ENCODE measurements at places on chromosomes 12 and 14.
A peak's percentile ranks its signal among the peaks of the same experiment; 100 is the strongest.

DNA sequence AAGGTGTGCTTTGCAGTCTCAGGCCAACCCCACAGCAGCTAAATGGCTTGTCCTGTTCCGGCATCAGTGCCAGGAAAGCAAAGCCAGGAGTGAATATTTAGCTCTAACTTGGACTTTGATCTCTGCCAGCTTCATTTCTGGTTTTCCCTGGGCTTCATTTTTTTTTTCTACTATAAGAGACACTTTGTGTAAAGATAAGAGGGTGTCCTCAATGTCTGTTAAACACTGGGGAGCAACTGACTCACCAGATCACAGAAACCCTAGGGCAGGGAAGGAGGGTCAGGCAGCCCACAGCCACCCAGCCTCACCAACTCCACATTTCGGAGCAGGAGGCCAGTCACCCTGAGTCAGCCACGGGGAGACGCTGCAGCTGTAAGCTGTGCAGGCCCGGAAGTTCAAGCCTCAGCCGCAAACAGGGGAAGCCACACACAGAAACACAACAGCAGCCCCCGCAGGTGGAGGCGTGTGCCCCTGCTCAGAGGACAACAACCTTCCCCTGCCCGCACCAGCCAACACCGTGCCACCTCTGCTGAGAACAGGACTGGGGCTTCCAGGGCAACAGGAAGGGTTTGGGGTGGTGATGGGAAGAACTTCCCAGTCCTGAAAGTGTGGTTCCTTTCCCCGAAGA lies 6.3 kb downstream of the TNFRSF1A start:
- DNase-seq: peak; percentile 81

GRCh38 chr12:120862664-120863063 lies 41.5 kb downstream of the SPPL3 start:
- DNase-seq: no peak

DNA sequence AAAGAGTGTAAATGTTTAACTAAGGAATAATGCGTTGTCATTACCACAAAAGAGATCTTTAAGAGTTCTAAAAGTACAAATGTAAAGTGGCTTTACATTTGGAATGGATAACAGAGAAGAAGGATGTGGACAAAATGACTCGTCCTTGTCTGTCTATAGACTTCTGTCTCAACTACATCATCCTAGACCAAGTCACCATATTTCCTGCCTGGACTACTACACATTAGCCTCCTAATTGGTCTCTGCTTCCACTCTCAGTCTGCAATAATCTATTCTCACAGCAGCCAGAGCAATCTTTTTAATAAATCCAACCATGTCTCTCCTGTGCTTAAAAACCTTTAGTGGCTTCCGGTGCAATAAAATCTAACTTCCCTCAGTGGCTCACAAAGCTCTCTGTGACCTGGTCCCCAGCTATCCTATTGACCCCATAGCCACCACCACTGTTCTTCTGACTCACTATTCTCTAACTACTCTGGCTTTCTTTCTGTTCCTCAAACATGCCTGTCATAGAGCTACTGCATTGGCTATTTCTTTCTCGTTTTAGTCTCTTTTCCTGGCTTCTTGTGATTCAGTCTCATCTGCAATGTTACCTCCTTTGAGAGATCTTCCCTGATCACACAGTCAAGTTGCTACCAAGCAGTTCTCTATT lies 91.1 kb downstream of the MYF5 start:
- DNase-seq: no peak

GRCh38 chr12:55795950-55796349 lies 21.6 kb downstream of the SARNP start:
- DNase-seq: no peak

DNA sequence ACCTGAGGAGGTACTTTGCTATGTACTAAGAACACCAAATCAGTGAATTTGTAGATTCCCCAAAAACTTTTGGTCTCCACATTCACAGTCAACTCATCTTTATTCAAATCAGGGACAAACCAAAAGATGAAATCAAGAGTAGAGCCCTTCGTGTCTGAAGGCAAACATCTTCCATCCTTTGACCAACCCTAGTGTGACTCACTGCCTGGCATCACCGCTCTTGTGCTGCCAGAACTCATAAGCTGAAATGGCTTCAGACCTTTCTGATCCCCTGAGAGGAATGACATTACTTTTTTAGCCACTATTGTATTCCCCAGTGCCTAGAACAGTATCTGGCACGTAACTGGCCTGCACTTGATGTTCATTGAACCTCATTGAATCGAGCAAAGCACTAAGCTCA lies 50.1 kb downstream of the GOLGA5 start:
- DNase-seq: no peak

- DNase-seq: peak; percentile 57
Observed at GRCh38 chr12:89729946-89730459, 21.4 kb upstream of the ATP2B1 start.

- DNase-seq: peak; percentile 44
Observed at GRCh38 chr12:14959126-14959440, 2.3 kb downstream of the ARHGDIB start.

GRCh38 chr14:104464907-104465306 lies 114.7 kb upstream of the C14orf180 start:
- DNase-seq: no peak

DNA sequence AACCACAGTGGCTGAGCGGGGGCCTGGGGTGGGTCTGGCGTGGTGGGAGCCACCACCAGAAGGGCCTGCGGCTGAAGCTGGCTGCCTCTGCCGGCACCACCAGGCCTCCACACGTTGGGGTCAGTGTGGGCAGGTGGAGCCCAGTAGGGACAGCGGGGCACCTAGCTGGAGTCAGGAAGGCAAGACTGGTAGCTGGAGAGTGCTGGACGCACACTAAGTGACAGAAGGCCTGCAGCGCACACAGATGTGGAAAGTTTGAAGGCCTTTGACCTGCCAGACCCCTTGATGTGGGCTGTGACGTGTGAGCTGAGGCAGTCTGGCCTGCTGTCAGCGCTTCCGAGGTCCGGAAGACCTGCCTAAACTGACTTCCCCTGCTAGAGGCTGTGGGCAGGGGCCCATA lies 26.3 kb downstream of the RIN3 start:
- DNase-seq: no peak

GRCh38 chr12:105459760-105460330 lies 129.4 kb downstream of the C12orf75 start:
- DNase-seq: no peak

- no peak for DNase-seq
Observed at GRCh38 chr12:109683316-109683715, 30.3 kb upstream of the FAM222A start.

DNA sequence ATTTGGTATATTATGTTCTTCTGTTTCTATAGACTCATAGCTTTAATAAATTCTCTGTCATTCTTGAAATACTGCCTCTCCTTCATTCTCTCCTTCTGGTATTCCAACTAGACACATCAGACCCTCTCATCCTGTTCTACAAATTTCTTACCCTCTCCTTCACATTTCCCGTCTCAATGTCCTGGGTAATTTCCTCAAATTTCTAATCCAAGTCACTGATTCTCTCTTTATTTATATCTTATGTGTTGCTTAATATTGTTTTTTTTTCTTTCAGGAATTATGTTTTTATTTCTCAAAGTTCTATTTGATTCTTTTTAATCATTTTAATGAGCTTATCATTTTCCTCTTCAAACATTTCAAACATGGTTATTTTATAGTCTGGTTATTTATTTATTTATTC lies 94.0 kb downstream of the RALGAPA1 start:
- no peak for DNase-seq

- no peak for DNase-seq
Observed at GRCh38 chr12:47808050-47808449, 11.7 kb downstream of the HDAC7 start.

DNA sequence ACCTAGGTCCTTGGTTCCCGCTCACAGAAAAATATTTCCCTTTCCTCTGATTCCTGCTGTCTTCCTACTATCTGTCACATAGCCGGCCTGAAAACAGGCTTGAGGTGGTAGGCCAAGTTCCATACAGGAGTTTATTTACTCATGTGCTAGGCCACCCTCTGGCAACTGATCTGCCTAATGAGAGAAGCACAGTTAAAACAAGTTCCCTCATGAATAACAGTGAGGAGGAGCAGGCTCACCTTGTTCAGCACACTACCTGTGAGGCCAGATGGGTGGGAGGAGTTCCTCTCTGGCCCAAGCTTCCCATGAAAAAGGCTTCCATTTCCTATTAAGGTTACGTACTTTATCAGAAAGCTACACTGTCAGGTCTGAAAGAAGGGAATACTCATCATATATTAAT lies 206.0 kb downstream of the MYRFL start:
- DNase-seq: no peak

DNA sequence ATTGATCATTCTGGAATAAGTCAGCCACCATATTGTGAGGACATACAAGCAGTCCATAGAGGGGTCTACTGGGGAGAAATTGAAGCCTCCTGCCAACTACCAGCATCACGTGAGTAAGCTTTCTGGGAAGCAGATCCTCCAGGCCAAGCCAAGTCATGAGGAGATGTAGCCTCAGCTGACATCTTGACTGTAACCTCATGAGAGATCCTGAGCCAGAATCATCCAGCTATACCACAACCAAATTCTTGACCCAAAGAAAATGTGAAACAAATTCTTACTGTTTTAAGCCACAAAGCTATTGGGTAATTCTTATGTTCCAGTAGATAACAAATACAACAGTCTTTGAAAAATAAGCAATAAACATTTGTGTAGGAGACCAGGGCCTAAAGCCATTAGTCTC lies 479.4 kb upstream of the DCN start:
- no peak for DNase-seq

DNA sequence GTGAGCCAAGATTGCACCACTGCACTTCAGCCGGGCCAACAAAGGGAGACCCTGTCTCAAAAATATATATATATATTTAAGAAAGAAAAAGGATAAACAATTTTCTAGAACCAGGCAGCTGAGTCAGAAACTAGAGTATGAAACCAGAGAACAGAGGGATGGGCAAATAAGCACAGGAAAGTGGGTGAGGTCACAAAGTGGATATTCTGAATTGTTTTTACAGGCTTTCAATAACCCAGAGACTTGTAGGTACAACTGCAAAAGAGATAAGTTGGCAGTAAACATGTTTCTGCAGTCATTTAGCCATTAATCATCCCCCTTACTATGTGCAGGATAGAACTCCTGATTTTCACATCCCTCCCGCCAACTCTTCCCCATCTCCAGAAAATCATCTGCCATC lies 94.2 kb downstream of the BTG1 start:
- no peak for DNase-seq

DNA sequence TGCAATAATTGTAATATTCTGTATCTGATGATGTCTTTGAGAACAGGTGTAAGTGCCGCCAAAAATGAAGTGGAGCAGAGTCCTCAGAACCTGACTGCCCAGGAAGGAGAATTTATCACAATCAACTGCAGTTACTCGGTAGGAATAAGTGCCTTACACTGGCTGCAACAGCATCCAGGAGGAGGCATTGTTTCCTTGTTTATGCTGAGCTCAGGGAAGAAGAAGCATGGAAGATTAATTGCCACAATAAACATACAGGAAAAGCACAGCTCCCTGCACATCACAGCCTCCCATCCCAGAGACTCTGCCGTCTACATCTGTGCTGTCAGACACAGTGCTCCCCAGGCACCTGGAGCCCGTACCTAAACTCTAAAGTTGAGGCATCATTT lies 268.7 kb downstream of the DAD1 start:
- no peak for DNase-seq

DNA sequence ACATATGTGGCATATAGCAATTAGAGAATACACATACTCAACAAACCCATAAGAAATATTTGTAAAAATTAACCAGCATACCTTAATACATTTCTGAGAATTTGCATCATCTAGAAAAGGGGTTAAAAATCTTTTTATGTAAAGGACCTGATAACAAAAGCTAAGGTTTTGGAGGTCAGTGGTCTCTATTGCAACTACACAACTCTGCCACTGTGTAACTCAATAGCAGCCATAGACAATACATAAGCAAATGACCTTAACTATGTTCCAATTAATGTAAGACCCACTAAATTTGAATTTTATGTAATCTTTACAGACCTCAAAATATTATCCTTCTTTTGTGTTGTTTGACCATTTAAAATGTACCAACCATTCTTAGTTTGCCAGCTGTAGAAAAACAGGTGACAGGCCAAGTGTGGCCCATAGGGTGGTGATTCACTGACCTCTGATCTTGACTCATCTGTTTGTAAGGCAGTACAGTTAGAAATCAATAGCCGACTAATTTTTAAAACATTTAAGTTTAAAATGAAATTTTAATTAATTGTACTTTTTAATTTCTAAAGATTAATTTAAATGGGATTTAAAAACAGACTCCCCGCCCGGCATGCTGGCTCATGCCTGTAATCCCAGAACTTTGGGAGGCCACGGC lies 7.4 kb upstream of the EPS8 start:
- DNase-seq: no peak

DNA sequence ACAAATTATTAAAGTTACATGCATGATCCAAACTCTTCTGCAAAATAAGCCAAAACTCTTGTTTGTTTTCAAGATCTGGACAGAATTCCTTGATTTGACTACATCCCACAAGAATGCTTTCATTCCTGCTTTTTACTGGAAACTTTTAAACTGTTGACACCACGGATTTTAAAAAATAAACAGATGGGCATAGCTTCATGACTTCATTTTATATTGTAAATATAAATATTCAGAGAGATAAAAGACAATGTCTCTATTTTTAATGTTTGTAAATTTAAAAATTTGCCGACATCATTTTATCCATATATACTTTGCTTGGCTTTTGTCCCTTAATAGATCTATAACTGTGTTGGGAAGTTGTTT lies 134.3 kb upstream of the DCN start:
- DNase-seq: no peak

- DNase-seq: no peak
Observed at GRCh38 chr14:22622255-22622654, 21.9 kb downstream of the OR6J1 start.

DNA sequence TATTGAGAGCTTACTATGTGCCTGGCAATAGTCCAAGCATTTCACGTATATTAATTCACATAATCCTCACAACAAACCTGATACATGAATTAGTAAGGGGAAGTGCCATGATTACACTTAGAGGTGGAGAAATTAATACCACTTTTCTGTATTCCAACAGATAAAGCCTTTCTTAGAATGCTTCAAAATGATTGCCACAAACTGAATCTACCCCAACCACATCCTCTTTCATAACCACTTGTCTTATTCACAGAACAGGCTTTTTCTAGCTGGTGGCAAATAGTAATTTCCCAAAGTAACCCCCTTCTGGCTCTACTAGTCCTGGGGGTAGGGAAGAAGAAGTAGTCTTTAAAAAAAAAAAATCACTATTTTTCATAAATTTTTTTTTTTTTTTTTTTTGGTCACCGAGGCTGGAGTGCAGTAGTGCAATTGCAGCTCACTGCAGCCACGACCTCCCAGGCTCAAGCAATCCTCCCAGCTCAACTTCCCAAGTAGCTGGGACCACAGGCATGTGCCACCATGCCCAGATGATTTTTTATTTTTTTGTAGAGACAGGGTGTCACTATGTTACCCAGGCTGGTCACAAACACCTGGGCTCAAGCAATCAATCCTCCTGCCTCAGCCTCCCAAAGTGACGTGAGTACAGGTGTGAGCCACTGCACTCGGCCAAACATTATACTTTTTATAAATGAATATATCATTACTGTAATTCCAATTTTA lies 59.0 kb upstream of the ARID2 start:
- peak; percentile 81 for DNase-seq

GRCh38 chr12:121085506-121086353 lies 46.7 kb upstream of the OASL start:
- no peak for DNase-seq
